ENCODE measurements at places on chromosomes 5 and 9.
A peak's percentile ranks its signal among the peaks of the same experiment; 100 is the strongest.

- DNase-seq = no peak
These were observed 3.4 kb downstream of the TNIP1 start for GRCh38 chr5:151077419-151077818.

DNA sequence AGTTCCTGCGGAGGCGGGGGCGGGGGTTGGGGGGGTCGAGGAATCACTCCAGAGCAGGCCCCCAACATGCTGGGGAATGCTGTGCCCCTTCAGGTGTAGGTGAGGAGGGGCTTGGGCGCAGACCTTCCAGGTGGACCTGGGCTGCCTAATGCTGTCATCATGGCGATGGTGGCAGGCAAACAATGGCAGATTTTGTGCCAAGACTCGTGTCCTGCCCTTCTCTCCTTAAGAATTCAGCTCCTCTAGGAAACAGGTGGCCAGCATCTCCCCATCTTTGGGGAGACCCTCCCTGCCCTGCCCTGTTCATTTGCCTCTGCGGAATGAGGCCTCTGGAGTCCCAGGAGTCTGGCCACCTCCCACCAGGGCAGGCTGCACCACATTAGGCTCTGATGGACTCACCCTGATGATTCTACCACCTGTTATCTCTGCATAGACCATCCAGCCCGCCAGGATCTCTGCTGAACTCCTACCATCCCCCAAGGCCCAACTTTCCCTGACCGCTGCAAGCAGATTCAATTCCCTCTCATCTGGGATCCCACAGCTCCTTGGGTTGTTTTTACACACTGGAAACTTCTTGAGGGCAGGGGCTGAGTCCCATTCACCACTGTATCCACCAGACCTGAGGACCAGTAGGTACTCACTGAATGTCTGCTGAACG lies 10.9 kb upstream of the SLC25A51 start:
- no peak for DNase-seq

GRCh38 chr9:113577525-113578261 lies 114.2 kb downstream of the RGS3 start:
- DNase-seq = peak; percentile 79

- DNase-seq = no peak
These were observed 2.7 kb upstream of the CARD19 start for GRCh38 chr9:93093127-93093876.

DNA sequence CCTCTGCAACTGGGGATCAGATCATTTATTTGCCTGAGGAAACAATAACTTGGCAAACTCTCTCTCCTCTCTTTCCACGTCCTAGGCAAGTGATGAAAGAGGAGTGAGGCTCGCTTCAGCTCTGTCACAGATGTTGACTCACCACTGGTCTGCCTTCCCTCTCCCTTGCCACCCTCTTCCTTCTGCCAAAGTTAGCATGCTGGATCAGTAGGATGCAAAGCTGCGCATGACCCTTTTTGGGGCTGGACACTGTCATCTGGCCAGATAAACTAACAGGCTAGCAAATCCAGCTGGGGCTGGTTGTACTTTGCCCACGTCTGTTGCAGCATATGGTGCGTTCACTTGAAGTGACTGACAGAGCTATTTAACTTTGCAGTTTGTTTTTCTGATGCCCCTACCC lies 36.2 kb upstream of the SMARCA2 start:
- DNase-seq = peak; percentile 81

GRCh38 chr5:74581988-74582365 lies 58.6 kb downstream of the ENC1 start:
- no peak for DNase-seq

DNA sequence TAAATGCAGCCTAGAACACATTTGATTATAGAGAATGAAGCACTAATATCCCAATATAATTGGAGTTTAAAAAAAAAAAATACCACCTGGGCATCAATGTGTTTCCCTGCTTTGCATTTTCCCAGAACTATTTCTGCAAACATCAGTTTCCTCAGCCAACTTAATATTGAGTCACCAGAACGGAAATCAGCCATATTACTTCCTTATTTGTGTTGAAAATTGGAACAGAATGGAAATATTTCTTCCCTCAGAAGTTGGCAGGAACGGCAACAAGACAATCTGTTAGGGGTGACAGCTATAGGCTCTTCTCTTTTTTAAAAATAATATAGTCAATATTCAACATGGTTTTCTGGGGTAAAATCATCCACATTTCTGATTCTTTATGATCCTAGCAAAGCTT lies 4.0 kb downstream of the MFAP3 start:
- DNase-seq = peak; percentile 30

All from fibroblast of mammary gland (primary cell).